ENCODE measurements at places on chromosomes 16 and 17.

DNA sequence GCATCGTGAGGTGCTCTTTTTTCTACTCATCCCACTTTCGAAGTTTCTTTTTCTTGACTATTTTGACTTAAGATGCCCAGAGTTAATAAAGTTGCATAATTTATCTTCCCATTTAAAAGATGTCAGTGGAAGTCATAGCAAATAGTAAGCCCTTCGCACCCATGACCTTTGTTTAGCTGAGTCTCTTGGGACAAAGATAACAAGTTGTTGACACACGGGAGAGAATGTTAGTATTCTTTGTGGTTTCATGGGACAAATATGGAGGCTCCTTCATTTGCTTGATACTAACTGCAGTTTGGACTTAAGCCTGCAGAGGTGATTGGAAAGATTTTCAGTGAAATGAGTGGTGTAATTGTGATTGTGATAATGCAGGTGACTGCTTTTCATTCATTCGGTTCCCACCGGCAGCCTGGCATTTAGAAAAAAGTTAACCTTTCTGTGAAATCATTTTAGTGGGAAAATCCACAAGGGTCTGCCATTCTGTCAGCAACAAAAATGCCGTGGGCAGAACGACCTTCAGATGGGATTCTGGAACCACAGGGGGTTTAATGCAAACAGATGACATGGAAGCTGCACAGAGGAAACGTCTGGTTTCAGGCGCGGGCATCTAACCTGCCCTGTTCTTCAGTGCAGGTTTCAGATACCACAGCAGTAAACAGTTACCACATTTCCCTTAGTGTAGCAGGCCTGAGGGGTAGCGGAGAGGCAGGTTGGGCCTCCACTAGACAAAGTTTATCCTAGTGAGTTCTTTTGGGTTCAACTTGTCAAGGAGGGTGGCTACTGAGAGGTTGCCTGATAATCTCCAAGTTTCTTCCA, 123.0 kb downstream of the RPTOR start:
- DNase-seq: no peak

DNA sequence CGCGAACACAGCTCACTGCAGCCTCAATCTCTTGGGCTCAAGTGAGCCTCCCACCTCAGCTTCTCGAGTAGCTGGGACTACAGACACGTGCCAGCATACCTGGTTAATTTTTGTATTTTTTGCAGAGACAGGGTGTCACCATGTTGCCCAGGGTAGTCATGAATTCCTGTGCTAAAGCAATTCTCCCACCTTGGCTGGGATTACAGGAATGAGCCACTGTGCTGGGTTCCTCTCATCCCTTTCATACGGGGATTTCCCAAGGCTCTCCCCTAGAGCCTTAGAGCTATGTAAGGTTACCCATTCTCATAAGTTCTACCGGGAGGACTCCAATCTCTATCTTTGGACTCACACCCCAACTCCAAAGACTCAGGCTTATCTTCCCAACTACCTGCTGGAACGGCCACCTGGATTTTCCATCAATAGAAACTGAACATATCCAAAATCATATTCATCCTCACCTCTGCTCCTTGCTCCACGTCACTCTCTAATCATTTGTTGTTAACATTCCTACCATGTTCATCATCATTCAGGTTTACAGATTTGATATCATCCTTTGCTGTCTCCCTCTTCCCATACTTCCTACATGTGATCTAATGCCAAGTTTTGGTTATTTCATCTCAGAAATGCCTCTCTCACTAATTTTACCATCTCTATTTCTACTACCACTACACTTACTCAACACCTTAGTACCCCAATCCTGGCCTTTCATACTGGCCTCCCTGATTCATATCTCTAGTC, 92.5 kb downstream of the NCOR1 start:
- DNase-seq: no peak

DNA sequence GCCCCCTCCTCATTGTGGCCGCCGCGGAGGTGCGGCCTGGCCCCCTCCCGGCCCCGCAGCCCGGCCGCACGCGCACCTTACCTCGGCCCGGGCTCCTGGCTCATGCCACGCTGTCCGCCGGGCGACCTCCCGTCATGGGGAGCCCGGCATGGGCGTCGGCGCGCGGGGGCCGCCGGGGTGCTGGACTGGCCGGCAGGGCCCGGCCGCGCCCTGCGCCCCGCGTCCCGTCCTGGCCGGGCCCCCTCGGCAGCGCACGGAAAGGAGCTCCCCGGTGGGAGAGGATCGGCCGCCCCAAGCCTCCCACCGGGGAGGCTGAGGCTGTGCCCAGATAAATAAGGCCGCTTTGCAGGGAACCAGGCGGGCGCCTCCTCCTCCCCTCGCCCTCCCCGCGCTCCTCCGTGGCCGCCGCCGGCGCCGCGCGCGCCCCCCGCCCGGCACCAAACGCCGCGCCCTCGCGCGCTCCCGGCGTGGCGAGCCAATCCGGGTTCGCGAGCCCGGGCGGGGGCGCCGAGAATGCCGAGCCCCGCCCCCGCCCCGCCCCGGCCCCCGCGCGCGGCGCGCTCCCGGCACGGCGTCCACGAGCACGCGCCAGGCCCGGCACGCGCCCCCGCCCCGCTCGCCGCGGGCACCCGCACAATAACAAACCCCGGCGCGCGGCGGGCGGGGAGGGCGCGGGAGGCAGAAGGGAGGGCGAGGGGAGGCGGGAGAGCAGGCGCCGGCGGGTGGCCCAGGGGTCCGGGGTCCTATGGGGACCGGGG, at the start of gene FBXL16:
FBXL16 (minus strand) TSS at position 371 of the 758 bp plus-strand sequence. CDS start 8,396 bp downstream, outside the sequence.
- DNase-seq: no peak

GRCh38 chr17:80904036-80904753, 87.4 kb upstream of the CHMP6 start:
- no peak for DNase-seq

DNA sequence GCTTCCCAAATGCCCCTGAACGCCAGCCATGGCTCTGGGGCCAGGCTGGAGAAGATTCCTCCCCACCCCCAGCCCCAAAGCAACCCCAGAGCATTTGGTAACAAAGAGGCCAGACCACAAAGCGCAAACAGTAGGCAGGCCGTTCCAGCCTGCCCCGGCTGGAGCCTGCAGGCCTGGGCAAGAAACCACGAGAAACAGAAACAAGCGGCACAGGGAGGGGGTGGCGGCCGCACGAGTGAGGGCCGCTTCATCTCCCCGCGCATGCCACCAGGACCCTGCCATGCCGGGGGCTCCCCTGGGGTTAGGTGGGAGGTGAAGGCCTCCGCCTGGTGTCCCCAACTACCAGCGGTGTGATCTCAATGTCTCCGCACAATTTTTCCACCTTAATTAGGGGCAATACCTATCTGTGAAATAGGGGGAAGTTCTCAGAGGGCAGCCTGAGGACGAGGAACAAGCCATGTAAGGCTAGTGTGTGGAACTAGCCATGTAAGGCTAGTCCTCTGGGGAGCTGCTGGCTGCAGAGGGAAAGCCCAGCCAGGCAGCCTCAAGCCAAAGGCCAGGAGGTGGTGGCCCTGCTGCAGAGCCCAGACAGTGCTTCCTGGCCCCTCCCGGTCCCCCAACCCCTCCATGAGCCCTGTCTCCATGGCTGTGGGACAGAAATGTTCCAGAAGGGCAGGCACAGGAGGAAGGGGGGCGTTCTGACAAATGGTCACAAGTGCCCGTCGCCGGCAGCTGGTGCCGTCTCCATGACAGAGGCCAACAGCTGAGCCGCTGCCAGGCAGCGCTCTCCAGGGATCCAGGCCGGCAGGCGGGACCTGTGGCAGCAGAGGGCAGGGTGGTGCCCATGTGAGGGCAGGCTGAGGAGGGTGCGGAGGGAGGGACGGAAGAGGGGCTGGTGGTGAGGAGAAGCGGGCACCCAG, 14.5 kb upstream of the MTSS2 start:
- DNase-seq: peak; percentile 87

- DNase-seq: no peak
Measured at GRCh38 chr16:71927383-71927782, 32.1 kb downstream of the IST1 start.

DNA sequence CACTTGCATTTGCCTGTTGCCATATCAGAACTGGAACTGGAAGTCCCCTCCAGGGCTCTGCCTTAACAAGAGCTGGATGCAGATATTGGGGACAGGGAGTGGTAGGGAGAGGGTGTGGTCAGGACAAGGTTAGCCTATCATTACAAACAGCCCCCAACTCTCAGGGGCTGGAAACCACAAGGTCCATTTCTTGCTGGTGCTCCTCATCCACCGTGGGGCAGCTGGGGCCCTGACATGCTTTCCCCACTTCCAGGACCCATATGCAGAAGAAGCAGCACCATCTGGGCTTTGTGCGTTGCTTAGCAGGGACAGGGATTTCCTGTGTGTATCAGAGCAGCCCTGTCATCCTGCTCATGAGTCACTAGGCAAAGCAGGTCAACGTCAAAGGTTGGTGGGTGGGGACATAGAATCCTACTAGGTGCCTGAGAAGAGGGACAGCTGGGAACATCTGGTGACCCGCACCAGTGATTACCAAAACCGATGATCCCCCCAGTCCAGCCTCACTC, 26.9 kb downstream of the RGS9 start:
- no peak for DNase-seq

GRCh38 chr16:67966549-67967182, 1.8 kb downstream of the SLC12A4 start:
- DNase-seq: peak; percentile 35

- no peak for DNase-seq
Measured at GRCh38 chr16:12679660-12680272, 123.9 kb downstream of the CPPED1 start.

GRCh38 chr16:83271970-83272575, 535.7 kb upstream of the HSBP1 start:
- no peak for DNase-seq

GRCh38 chr17:70405492-70406220, 236.3 kb downstream of the KCNJ2 start:
- peak; percentile 71 for DNase-seq

GRCh38 chr16:31436221-31437045, 6.2 kb downstream of the ZNF843 start:
- no peak for DNase-seq

DNA sequence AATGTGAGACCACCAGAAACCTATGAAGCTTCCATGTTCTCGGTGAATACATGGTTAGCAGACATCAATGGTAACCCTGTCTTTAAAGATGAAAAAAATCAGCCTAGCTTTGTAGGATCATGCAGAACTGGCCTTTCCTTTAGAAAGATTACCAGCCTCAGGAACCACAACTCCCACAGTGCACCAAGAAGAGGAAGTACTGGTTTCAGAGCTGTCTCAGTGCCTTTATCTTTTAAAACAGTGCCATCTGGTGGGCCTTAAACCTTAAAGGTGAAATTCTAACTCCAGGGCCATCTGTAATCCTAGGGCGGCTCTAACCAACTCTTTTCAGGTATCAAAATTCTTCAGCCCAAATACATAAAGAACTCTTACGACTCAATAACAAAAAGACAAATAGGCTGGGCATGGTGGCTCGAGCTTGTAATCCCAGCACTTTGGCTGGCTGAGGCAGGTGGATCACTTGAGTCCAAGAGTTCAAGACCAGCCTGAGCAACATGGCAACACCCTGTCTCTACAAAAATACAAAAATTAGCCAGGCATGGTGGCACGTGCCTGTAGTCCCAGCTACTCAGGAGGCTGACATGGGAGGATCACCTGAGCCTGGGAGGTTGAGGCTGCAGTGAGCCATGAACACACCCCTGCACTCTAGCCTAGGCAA, 5.4 kb downstream of the ATPAF2 start:
- DNase-seq: peak; percentile 33

- no peak for DNase-seq
Measured at GRCh38 chr16:81531419-81531821, 86.8 kb downstream of the CMIP start.

DNA sequence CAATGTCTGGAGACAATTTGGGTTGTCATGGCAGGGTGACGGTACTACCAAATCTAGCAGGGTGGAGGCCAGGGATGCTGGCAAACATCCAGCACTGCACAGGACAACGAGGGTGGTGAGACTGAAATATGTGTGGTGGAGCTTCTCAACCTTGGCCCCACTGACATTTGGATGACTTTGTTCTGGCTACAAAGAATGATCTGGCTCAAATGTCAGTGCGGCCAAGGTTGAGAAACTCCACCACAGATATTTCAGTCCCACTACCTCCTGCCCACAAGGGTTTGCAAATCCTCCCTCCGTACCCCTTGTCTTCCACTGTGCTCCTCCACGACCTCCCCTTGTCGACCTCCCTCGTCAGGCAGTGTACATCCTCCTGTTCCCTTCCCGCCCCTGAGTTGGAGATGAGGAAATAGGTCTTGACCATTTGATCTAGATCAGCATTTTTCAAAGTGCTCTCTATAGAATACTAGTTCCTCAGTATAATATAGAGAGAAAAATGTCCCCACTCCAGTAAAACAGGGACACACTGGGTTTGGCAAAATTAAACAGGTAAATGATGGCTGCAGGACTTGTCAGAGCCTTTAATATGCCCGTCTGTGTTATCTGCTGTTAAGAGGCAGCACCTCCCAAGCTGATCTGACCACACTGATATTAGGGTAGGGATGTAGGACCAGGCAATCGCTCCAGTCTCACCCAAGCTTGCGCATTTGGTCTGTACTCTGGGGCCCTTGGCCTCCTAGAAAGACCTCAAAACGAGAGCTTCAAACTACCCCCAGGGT, 6.8 kb downstream of the OSGIN1 start:
- no peak for DNase-seq

DNA sequence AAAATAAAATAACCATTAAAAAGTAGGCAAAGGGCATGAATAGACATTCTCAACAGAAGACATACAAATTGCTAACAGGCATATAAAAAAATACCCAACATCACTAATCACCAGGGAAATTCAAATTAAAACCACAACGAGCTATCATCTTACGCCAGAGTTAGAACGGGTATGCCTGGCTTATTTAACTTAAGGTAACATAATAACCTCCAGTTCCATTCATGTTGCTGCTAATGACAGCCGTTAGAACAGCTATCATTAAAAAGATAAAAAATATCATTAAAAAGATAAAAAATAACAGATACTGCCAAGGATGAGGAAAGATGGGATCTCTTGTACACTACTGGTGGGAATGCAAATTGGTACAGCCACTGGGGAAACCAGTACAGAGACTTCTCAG, 89.3 kb downstream of the GAS7 start:
- DNase-seq: no peak

DNA sequence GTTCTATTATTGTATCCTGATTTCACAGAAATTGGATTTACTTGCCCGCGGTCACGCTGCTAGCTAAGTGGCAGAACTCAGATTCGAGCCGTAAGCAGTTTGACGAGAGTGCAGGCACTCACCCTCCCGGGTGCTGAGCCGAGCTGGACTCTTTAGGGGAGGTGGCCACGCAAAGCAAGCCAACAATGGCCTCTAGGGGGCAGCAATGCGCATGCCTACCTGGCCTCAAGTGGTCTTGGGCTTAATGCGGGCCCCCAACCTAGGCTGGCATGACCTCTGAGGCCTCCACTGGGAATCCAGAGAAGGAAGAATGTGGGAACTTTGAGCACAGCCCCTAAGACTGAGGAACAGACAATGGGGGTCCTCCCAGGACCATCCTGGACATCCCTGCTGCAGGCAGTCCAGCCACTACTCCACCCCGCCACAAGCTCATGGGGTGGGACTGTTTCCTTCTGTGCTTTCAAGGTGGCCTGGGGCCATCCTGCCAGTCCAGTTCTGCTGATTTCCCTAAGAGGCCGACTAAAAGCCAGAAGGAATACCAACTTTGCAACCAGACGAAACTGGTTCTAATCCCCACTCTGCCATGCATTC, 276.5 kb downstream of the XYLT1 start:
- peak; percentile 30 for DNase-seq

- DNase-seq: no peak
Measured at GRCh38 chr17:42274812-42275526, 1.2 kb downstream of the STAT5B start.

Data from HL-60 (cell line).